ENCODE measurements at places on chromosomes 1 and 21.

DNA sequence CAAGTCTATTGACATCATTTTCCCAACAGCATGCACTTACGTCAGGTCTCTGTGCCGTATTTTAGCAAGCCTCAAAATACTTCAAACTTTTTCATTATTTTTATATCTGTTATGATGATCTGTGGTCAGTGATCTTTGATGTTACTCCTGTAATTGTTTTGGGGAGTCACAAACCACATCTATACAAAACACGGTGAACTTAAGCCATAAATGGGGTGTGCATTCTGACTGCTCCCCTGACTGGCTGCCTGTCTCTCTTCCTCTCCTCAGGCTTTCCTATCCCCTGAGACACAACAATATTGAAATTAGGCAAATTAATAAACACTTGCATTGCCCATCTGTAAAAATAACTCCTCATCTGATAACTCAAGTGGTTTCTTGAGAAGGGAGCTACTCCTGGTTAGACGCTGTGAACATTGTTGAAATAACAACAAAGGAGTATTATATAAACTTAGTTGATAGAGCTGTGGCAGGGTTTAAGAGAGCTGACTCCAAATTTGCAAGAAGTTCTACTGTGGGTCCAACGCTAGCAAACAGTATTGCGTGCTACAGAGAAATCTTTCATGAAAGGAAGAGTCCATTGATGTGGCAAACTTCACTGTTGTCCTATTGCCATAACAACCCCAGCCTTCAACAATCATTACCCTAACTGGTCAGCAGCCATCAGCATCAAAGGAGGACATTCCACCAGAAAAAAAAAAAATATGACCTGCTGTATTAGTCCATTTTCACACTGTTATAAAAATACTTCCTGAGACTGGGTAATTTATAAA lies 105.8 kb upstream of the DSCAM start:
- no peak for DNase-seq

GRCh38 chr1:100921110-100921706 lies 25.3 kb downstream of the SLC30A7 start:
- DNase-seq: peak; percentile 49

- DNase-seq: no peak
These were observed 6.2 kb downstream of the TFF2 start for GRCh38 chr21:42344631-42345030.

GRCh38 chr1:207312604-207312920 lies 8.9 kb upstream of the CD55 start:
- DNase-seq: no peak

GRCh38 chr1:218872026-218872425 lies 301.7 kb upstream of the LYPLAL1 start:
- peak; percentile 40 for DNase-seq

DNA sequence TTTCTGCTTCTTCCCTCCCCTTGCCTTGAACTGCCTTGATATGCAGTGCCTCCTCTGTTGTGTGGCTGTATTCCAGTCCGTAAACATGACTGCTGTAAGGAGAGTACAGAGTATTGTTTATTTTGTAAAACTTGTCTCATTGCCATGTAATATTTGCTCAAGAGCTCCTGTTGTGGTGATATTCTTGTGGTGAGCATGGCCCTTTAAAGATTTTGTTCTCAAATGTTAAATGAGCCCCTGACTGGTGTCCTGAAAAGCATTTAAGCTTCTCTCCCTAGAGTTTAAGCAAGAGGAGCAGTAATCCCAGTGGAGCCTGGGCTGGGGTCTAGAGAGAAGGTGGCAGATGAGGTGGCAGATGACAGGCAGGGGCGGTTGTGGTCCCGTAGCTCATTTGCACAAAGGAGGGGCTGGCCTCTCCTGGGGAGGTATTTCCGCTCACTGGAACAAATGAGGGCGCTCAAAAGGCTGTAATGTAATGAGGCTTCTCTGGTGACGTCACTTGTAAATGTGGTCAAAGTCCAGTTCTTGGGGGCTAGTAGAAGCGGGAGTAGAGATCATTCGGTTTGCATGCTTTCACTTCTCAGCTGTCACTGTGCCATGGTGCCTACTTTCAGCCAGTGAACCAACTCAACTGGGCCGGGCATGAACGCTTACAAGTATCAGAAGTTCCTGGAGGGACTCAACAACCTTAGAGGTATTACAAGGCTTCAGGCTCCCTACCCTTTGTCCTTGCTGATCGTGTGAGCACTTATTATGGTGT lies 46.0 kb upstream of the MACF1 start:
- peak; percentile 64 for DNase-seq

DNA sequence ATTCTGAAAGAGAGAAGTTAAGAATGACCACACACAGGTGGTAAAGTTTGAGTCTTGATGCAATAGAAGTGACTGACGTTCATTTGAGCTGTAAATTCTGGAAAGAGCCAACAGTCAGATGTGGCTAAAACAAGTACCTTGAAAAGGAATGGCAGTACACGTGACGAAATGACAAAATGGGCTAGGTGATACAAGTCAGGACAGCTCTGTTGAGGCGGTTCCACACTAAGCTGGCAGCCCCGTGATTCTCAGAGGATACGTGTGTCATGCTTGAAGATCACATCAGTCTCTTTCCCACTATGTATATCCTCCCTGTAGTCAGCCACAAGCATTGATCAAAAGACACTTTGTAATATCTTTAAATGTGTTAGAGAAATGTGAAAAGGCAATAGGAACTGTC lies 881.3 kb upstream of the ADGRL2 start:
- no peak for DNase-seq

DNA sequence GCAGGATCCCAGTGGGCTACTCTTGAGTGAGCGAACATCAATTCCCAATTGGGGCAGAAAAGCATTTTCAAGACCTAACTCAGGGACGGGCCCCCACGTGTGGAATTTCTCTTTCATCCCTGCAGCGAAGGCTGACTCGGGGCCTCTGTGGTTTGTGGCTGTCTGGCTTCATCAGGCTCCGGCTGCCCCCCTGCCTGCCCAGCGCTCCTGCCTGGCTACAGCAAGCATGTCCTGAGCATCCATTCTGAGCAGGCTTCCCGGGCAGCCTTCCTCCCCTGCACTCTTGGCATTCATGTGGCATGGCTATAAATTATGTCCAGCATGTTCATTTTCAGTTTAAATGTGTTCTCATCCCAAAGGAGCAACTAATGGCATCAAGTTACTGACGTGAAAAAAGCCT lies 588.1 kb downstream of the KIF26B start:
- peak; percentile 78 for DNase-seq

DNA sequence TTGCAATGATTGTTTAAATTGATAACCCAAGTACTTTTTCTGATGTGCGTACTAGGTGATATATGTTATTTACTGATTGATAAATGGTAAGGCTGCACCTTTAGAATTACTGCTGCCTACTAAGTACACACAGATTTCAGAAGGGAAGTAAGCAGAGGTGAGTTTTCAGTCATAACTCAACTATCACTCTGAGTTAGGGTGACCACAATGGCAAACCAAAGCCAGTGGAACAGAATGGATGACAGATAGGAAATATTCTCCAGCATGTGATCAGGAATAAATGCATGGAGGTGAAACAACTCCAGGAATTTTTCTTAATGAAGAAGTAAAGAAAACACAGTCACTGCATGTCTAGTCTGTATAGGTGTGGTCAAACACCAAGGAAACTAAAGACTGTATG lies 7.5 kb upstream of the KCNJ15 start:
- DNase-seq: no peak

GRCh38 chr1:11960715-11961114 lies 19.5 kb upstream of the MFN2 start:
- DNase-seq: no peak

GRCh38 chr1:43522776-43523480 lies 7.8 kb upstream of the PTPRF start:
- DNase-seq: peak; percentile 17

DNA sequence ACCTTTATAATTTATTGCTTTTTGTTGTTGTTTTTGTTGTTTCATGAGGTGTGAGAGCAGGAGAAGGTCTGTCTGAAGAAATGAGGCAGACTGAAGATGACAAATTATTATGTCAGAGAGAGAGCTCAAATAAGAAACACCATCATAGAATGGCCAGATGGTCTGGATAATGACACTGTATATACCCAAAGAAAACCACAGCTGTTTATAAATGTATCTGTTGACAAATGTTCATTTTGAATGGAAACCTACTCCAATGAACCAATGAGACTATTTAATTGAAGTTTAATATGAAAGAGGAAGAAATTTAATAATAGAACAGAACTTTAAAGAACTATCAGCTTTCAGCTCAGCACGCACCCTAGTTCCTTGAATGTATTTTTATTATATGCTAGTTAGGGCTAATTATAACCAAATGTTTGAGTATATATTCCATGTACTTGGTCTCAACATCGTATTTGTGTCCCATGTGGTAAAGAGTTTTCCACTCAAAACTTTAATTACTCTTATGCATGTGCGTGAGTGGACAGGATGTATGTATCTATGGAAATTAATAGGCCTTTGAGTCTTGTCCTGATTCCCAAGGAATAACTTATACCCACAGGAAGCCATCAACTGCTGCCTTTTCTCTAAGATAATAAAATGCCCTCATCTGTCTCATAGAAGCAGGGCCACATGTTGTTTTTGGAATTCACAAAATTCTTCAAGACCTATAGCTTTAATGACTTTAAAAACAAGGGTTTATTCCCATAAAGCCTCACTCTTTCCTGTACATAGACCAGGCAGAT lies 202.7 kb downstream of the KCNK2 start:
- peak; percentile 81 for DNase-seq

GRCh38 chr1:168148916-168149315 lies 12.2 kb upstream of the GPR161 start:
- DNase-seq: no peak

GRCh38 chr1:27428316-27429028 lies 36.0 kb downstream of the GPR3 start:
- peak; percentile 53 for DNase-seq
